ENCODE measurements at places on chromosomes 7 and 10. TPM values are rescaled to one million over a fixed set of nuclear protein-coding genes. Genes with fewer than 3 reads are reported as not detected.

The OPN1SW gene
- not detected for polyA plus RNA-seq

The CFAP58 gene
- 0.67 TPM for polyA plus RNA-seq

The ADARB2 gene
- under 0.01 TPM for polyA plus RNA-seq

The ANXA8L1 gene
- not detected for polyA plus RNA-seq

The PPP1R3C gene
- 69.2 TPM for polyA plus RNA-seq

The DIP2C gene
- polyA plus RNA-seq: 9.0 TPM

The OR6V1 gene
- not detected for polyA plus RNA-seq

The ZNF853 gene
- polyA plus RNA-seq: 5.0 TPM

The AKR1C2 gene
- 121 TPM for polyA plus RNA-seq

The RAB19 gene
- polyA plus RNA-seq: not detected
